NCI-H1105 treated with DMSO at 0.1 percent for 48 hours (cell line): ENCODE measurements at places on chromosomes 5 and 9.
A peak's percentile ranks its signal among the peaks of the same experiment; 100 is the strongest.

DNA sequence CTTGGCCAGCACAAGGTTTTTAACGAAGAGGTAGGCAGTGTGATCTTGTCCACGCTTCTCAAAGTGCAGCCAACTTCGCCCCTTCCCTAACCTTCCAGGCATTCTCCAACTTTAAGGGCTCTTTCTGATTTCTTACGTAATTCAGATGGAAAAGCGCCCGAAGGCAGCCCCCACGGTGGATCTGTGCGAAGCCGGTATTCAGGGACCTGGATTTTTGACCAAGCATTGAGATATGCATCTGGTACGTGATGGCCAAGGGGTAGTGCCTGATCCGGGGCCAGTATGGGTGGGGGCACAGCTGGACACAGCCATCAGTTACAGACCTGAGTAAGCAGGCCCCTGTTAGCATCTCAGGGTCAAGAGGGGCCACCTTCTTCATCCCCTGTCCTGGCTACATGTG lies 80.0 kb downstream of the AMBP start:
- DNase-seq = no peak

- no peak for DNase-seq
These were observed 99.5 kb downstream of the GCNT1 start for GRCh38 chr9:76558465-76558864.

DNA sequence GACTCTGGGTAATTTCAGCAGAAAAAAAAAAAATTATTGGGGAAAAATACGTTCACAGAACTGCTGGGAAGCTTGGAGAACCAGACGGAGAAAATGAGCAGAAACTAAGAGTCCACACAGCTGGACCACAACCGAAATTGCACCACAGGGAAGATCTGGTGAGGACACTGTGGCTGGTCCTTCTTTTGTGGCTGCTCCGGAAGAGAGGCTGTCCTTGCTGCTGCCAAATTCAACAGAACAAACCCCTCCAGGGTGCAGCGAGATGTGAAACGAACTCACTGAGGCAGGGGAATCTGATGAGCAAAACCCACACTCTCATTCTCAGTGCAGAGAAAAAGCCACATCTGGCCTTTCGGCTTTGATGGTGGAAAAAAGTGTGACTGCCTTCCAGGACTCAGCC lies 200.0 kb downstream of the ACTL7B start:
- DNase-seq = no peak

DNA sequence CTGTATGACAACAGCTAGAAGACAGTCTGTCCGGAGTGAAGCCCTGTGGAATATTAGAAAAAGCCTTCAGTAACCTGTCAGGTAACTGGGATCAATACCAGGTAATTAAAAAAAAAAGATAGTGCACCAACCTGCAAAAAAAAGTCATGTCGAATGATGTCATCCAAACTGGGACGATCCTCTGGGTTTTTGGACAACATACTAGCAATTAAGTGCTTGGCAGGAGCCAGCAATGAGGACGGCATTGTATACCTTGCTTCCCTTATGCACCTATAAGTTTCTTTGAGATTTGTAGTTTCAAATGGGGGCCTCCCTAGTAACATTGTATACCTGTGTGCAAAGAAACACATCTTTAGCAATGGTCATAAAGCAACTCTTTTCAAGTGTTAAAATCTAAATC lies 2.8 kb downstream of the PLK2 start:
- DNase-seq = no peak

DNA sequence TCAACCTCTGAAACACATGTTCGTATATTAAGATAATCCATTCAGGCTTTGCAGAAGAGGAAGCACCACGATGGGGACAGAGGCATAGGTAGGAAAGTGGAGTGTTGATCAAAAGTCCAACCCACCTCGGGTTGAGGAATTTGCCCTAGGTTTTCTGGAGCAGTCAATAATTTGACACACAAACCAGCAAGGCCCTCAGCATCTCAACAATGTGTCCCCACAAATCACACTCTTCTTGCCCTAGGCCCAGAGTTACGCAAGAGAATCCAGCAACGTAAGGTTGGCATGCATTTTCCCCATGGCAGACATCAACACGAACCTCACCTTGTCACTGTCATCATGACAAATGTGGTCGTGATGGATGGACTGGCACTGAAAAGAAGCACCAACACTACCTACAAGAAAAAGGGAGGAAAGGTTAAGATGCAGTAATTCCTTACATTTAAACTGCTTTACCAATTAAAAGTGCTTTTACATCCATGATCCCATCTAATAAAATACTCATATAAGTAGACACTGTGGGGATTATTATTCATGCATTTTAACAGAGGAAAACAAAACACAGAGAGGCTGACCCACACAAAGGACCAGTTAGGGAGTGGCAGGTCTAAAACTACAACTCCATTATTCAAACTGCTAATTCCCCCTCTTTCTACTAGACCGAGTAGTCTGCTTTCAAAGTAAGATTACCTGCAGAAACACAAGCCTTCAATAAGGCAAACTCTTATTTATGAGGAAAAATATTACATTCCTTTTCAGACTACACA lies 24.4 kb upstream of the RNF38 start:
- no peak for DNase-seq

DNA sequence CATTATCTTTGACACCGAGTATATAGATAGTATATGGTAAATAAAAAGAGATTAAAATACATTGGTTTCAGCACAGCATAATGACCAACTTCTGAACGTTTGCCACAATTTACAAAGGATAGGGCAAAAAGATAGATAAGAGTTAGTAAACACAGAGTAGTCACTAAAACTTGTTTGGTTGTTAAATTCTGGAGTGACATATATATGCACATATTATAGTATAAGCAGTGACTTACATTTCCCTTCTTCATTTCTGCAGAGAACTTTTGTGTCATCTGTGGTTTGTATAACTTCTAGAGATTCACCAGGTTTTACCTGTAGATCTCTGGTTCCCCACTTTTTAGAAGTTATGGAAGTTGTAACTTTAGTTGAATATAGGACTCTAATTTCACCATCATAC lies 44.4 kb upstream of the RICTOR start:
- no peak for DNase-seq

DNA sequence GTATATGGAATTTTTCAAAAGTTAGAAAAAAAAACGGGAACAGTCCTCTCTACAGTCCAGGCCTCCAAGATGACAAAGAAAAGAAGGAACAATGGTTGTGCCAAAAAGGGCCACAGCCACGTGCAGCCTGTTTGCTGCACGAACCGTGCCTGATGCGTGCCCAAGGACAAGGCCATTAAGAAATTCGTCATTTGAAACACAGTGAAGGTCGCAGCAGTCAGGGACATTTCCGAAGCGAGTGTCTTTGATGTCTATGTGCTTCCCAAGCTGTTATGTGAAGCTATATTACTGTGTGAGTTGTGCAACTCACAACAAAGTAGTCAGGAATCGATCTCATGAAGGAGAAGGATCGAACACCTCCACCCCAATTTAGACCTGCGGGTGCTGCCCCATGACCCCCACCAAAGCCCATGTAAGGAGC lies 37.4 kb downstream of the HMGCR start:
- no peak for DNase-seq

DNA sequence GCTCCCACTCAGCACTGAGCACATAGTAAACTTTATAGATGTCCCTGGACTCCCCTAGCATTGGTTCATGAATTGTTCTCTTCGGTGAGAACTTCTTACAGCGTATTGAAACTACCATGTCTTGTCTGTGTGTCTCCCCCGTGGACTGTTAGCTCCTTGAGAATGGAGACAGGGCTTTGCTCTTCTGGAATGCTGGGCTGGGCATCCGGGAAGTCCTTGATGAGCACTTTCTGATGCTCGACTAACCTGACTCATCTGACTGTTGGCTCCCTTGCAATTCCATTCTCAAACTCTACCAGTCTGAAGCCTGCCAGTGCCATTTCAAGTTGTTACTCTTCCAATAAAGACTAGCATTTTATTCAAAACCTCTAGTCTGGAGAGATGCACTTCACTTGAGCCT lies 15.0 kb upstream of the PFDN1 start:
- no peak for DNase-seq

DNA sequence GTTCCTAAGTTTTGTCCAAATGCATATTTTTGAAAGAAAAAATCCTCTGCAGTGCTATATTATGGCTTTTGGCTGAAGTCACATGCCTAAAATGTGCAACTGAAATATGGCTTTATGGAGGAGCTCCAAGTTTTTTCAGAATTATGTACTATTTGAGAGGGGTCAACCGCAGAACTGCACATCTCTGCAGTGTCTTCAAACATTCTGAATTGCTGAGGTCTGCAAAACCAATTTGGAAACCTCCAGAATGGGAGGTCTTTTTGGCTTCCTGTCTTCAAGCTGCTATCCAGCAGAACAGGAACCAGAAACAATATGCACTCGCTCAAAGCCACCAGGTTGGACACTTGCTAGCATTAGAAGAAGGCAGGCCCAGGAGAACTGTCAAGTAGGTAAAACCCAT lies 376.0 kb upstream of the PAPPA start:
- DNase-seq = no peak

- peak; percentile 55 for DNase-seq
These were observed 244.3 kb downstream of the DENND1A start for GRCh38 chr9:123685489-123686083.

DNA sequence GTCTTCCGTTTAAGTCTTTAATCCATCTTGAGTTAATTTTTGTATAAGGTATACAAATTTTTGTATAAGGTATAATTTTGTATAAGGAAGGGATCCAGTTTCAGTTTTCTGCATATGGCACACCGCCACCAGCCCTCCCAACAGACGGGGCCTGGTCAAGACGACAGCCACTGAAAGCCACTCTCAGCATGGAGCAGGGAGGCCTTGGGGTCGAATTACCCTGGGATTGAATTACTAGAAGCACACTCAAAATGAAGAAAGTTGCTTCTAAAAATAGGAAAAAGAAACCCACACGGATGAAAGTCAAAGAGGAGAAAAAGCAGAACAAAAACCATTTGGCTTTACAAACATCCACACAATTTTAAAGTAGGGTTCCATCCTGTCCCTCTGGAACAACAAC lies 586.2 kb upstream of the ADAMTS16 start:
- DNase-seq = peak; percentile 47

DNA sequence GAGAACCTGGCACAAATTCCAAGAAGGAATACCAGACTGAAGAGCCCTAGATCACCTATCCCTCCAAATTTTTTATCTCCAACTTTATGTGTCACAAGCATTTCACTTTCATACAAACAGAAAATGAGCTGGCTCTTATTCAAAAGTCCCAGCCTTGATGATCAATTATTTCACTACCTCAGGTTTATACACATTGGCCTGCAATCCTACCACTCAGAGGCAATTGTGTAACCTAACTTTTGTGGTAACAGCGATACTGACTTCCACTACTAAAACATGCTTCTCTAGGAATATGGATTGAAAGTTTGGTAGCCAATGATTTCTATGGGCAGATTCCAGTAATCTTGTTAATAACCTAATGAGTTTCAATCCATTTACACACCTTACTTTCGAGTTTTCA lies 10.5 kb downstream of the RNF38 start:
- no peak for DNase-seq

GRCh38 chr5:69270840-69271239 lies 36.2 kb downstream of the CDK7 start:
- DNase-seq = no peak

DNA sequence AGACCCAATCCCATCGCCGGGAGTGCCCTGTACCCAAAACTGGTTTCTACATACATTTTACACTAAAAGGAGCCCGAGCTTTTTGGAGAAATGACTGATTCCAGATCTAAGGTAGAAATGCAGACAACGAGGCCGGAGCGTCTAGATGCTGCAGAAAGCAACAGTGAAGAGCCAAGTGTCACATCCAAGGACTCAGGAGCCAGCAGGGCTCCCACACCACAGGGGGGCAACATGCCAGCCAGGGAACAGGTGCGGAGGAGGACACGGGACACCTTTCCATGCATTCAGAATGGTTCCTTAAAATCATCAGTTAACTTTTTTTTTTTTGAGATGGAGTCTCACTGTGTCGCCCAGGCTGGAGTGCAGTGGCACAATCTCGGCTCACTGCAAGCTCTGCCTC lies 23.1 kb upstream of the NRARP start:
- no peak for DNase-seq

GRCh38 chr9:115593587-115594091 lies 475.7 kb upstream of the TNC start:
- peak; percentile 45 for DNase-seq

DNA sequence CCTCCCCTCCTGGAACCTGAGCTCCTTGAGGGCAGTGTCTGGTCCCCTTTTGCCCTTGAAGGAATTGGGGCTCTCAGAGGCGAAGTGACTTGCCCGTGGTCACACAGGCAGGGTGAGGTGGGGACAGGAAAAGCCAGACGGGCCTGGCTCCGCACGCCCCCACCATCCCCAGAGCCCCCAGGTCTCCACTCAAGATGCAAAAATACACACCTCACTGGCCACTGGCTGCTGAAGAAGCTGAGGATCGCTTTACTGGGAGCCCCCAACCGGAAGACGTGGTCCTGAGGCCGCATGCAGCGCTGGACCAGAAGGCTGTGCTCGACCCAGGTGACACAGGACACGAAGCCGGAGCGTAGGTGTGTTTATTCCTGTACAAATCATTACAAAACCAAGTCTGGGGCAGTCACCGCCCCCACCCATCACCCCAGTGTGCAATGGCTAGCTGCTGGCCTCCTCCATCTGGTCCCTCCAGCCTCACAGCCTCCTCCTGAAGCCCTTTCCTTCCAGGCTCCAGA lies 7.6 kb upstream of the AK1 start:
- DNase-seq = no peak
